ENCODE measurements at places on chromosomes 12 and 14.

DNA sequence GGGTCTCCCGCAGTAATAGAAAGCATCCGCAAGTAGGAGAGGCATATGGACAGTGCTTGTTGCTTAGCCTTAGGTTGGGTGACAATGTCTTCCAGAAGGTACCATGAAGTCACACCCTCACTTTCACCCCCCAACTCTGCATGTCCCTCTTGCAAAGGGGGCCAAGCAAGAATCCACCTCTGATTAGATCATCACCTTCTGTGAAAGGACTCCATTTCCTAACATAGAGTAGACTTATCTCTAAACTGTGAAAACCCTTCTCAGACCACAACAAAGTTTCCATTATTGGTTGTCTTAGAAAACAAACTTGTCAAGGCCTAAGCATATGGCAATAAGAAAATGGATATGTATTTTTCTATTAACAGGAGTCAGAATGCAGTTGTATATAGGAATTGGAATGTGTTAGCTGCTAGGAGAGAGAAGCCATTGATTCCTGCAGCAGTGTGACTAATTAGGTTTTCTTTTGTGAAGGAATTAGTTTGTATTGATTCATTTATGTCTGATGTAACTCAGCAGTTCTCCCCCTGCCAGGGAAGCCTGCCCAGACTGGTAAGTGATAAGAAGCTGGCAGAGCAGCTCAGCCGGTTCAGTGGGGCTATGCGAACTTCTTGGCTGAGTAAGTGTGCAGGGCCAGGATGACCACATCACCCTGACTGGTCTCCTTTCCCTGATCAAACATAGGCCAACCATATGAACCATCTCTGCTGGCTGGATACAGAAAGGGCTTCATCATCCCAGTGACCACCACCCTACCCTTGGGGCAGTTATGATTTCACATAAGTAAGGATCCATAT, 107.3 kb upstream of the CCDC196 start:
- DNase-seq, result no peak

- no peak for DNase-seq
Measured at GRCh38 chr14:95064734-95065133, 92.6 kb downstream of the DICER1 start.

DNA sequence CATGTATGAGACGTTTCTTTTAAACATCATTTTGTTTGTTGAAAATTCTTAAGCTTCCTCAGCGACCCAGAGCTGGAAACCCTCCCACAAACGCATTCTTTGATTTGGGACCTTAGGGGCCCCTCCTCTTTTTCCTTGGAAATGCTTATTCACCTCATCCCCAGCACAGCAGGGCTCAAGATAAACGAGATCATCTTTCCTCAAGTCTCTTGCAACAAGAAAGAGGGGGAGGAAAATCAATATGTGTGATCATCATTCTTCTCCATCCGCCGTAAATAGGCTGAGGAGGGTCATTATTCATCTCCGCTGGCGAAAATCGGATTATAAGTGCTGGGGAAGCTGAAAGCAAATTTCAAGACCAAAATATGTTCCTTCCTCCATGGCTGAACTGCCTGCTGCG, 1415.2 kb downstream of the AACS start:
- no peak for DNase-seq

DNA sequence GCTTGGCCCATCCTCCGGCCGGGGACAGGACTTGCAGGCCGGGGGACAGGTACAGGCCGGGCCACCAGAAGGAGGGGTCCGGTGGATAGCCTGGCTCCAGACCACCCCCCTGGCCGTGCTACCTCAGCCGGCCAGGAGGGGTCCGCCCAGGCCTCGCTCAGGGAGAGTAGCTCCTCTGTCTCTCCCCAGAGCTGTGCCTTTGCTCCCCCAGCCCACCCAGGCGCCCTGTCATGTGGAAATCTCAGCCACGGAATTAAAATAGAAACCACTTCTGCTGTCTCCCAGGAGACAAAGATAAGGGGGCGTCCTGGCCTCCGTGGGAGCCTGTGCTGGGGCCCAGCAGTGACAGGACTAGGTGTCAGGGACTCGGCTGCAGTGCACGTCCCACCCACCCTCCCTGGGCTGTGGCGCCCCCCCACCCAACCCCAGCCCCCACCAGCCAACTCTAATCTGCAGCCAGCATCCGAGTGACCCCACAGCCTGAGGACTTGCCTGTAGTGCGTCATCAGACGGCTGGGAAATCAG, 3.3 kb upstream of the CRIP2 start:
- no peak for DNase-seq

DNA sequence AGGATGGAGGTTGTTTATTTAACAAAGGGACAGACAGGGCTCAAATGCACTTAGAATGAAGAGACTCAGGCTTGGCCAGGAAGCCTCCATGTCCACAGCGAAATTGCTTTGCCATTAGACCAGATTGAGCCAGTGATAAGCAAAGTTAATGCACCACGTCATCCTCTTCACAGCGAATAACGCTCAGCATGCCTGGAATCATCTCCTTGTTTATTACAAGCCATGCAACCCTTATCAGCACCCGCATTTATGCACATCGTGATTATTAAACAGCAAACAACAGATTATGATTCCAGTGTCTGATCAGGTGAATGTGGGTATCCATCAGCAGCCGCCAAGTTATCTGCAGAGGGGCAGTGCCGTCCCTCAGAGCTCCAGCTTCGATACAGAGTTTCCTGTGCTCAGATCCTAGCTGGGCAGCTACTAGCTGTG, 175.0 kb upstream of the TMEM132C start:
- DNase-seq, result no peak

DNA sequence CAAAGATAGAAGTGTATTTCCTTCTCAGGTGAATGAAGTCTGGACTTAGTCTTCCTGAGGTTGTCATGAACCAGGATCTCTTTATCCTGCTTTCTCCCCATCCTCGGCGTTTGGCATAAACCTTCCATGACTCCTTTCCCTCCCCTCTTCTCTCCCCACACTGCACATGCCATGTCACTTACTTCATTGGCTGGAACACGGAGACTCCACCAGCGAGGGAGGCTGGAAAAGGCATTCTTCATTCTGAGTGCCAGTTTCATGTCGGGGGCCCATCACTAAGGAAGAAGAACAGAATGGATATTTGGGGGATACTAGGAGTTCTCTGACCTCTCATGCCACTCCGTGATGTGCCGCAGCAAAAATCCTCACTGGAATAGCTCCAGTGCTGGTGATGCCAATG, 105.6 kb downstream of the VCPKMT start:
- DNase-seq, result no peak
